ENCODE measurements at places on chromosomes 2 and 18. TPM values are rescaled to one million over a fixed set of nuclear protein-coding genes. Genes with fewer than 3 reads are reported as not detected.

AMER3 gene
- 20.6 TPM for total RNA-seq

- peaks cover 1% of the 10 kb centered on the region for H3K27me3 ChIP-seq
- H3K4me1 ChIP-seq, result peaks cover 3% of the 10 kb centered on the region
- H3K27ac ChIP-seq, result no peak overlapping the region
- H3K36me3 ChIP-seq, result no peaks in the 10 kb centered on the region
- H3K4me3 ChIP-seq, result no peak overlapping the region
Observed at GRCh38 chr2:99159594-99159993, 4.8 kb downstream of the LIPT1 start.

DNA sequence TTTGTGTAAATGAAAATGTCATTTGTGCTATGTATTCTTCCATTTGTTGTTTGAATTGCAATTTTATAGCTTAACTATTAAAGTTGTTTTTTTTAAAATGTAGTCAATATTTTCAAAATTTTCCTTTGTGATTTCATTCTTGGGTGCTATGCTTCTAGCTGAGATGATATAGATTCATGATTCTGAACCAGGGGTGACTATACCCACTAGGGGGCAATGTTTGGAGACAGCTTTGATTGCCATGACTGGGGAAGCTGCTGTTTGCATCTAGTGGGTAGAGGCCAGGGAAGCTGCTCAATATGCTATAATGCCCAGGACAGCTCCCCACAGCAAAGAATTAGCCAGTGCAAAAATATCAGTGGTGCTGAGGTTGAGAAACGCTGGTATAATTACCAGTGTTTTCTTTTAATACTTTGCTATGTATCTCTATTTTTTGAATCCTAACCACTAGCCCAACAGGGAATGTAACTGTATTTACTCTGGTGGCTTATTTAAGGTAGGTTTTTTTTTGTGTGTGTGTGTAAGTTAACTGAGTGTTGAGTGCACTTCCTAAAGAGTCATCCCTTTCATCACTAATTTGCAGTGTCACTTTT is 99.7 kb downstream of the MEP1B start:
- H3K4me3 ChIP-seq, result no peak overlapping the region
- DNase-seq, result peak; percentile 25

DNA sequence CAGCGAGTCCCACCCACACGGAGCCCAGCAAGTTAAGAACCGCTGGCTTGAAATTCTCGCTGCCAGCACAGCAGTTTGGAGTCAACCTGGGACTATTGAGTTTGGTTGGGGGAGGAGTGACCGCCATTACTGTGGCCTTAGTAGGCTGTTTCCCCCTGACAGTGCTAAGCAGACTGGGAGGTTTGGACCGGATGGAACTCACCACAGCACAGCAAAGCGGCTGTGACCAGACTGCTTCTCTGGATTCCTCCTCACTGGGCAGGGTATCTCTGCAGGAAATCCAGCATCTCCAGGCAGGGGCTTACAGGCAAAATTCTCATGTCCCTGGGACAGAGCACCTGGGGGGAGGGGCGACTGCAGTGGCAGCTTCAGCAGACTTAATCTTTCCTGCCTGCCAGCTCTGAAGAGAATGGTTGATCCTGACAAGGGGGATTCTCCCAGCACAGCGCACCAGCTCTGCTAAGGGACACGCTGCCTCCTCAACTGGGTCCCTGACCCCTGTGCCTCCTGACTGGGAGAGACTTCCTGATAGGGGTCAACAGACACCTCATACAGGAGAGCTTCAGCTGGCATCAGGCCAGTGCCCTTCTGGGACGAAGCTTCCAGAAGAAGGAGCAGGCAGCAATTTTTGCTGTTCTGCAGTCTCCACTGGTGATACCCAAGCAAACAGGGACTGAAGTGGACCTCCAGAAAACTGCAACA is 425.4 kb downstream of the NYAP2 start:
- H3K27me3 ChIP-seq, result peaks cover 1% of the 10 kb centered on the region
- no peaks in the 10 kb centered on the region for H3K4me1 ChIP-seq
- no peaks in the 10 kb centered on the region for H3K36me3 ChIP-seq
- no peak overlapping the region for H3K4me3 ChIP-seq

DNA sequence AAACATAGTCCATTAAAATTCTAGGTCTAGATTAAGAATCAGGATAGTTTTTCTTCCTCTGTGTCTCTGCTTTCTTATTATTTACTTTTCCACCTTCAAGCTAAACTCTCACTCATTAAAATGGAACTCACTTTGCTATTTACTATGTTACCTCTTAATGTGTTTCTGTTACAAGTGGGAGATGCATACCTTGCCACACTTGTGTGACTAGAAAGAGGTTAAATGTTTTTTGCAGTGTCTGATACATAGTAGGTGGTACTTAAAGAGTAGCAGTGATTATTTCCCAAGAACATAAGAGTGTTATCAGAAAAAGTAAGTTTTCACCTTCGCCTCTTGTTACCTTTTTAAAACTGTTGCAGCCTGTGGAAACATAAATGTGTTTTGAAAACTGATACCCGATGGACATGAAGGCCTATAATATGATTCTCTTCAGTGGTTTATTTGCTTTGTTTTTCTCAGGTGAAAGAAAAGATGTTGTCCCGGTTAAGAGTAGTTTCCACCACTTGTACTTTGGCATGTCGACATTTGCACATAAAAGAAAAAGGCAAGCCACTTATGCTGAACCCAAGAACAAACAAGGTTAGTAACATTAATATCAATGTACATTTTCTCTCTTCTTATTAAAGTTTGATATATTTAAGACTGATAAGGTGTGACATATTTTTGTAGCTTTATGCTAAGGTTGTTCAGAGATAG is 16.6 kb downstream of the ME2 start:
- no peaks in the 10 kb centered on the region for H3K4me1 ChIP-seq
- peaks cover 11% of the 10 kb centered on the region for H3K36me3 ChIP-seq
- no peaks in the 10 kb centered on the region for H3K27me3 ChIP-seq
- no peak overlapping the region for H3K4me3 ChIP-seq

AP1S3 gene
- 3.1 TPM for total RNA-seq

- H3K27ac ChIP-seq, result no peak overlapping the region
- DNase-seq, result no peak
- no peaks in the 10 kb centered on the region for H3K27me3 ChIP-seq
- H3K4me1 ChIP-seq, result no peaks in the 10 kb centered on the region
Observed at GRCh38 chr2:80579756-80580155, 275.2 kb upstream of the LRRTM1 start.

LONRF2 gene
- 1.3 TPM for total RNA-seq

- H3K4me1 ChIP-seq, result peaks cover 11% of the 10 kb centered on the region
- no peaks in the 10 kb centered on the region for H3K36me3 ChIP-seq
- peaks cover 6% of the 10 kb centered on the region for H3K27me3 ChIP-seq
- peak within 1 kb of the TSS; percentile 89 for H3K4me3 ChIP-seq
- H3K27ac ChIP-seq, result no peak within 1 kb of the TSS
- peak; percentile 96 for DNase-seq
Observed at GRCh38 chr2:29921560-29921915, at the start of gene ALK. ALK (minus strand) TSS chr2:29921586; CDS start chr2:29920659, 927 bp downstream.

- no peaks in the 10 kb centered on the region for H3K27me3 ChIP-seq
- no peaks in the 10 kb centered on the region for H3K36me3 ChIP-seq
- no peak overlapping the region for H3K4me3 ChIP-seq
- DNase-seq, result no peak
Observed at GRCh38 chr18:74856928-74857327, 259.3 kb downstream of the ZNF407 start.

DNA sequence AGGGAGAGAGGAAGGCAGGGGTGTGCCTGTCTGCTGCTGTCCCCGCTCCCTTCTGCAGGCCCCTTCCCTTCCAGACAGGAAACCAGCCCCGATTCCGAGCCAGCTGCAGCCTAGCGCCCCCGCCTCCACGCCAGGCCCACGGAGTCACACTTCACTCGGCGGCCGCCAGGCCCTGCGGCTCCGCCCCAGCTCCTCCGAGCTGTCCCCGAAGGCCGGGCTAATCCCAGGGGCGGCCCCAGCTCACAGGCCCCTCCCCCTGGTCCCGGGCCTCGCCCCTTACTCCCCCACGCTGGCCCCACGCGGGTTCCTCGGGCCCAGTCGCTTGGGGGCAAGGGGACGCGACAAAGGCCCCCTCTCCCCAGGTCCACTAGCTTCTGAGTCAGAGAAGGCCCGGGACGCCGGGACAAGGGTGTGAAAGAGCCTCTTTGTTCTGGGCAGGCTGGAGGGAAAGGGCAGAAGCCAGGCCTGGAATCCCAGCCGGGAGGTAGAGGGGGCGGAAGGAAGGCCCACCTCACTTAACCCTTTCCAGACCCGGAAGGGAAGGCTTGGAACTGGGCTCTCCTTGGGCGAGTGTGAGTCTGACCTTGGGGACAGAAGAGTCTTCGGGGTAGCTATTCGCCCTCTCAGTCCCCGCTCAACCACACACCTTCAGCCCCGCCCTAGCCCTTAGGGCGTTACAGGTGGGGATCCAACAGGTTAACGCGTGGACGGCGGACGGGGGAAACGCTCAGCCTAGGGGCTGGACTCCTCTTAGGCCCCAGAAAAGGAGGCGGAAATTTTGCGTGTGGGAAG is 1.2 kb downstream of the RTKN start:
- peak overlapping the region; percentile 99 for H3K27ac ChIP-seq
- peak overlapping the region; percentile 95 for H3K4me3 ChIP-seq
- H3K36me3 ChIP-seq, result no peaks in the 10 kb centered on the region
- DNase-seq, result peak; percentile 93
- peaks cover 27% of the 10 kb centered on the region for H3K4me1 ChIP-seq
- H3K27me3 ChIP-seq, result peaks cover 12% of the 10 kb centered on the region

DNA sequence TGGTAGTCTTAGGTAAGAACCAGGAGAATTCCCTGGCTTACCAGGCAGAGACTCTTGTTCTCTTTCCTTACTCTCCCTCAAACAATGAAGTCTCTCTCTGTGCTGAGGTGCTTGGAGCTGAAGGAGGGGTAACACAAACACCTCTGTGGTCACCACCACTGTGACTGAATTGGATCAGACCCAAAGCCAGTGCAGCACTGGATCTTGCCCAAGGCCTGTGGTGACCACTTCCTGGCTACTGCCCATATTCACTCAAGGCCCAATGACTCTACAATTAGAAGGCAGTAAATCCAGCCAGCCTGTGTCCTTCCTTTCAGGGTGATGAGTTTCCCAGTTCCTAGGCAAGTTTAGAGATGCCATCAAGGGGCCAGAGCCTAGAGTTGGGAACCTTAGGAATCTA is 706.8 kb downstream of the SLC4A3 start:
- H3K4me3 ChIP-seq, result no peak overlapping the region
- DNase-seq, result no peak
- no peaks in the 10 kb centered on the region for H3K4me1 ChIP-seq
- H3K27ac ChIP-seq, result no peak overlapping the region

ASB18 gene
- total RNA-seq, result not detected

CYP1B1 gene
- total RNA-seq, result 3.4 TPM

GALR1 gene
- total RNA-seq, result 0.49 TPM

- no peak for DNase-seq
- H3K4me1 ChIP-seq, result no peaks in the 10 kb centered on the region
- no peaks in the 10 kb centered on the region for H3K36me3 ChIP-seq
- no peaks in the 10 kb centered on the region for H3K27me3 ChIP-seq
- H3K27ac ChIP-seq, result no peak overlapping the region
- H3K4me3 ChIP-seq, result no peak overlapping the region
Observed at GRCh38 chr2:49210191-49210590, 55.9 kb upstream of the FSHR start.

DNA sequence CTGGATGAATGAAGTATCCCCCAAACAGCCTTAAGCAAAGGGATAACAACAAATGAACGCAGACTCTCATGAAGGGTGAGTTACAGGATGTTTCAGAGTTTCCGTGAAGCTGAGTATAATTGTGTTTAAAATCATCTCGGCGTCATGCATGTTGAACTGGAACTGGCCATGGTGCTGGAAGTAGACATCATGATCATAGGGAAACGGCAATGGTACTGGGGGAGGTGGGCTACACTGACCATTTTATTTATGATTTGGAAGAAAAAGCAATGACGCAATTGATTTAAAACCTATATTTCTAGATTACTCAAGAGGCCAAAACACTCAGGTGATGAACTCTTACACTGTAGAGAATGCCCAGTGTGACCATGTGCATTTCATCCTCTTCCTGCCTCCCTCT is 387.9 kb upstream of the MYT1L start:
- H3K4me1 ChIP-seq, result peaks cover 6% of the 10 kb centered on the region
- H3K27ac ChIP-seq, result no peak overlapping the region
- no peak for DNase-seq
- H3K27me3 ChIP-seq, result peaks cover 7% of the 10 kb centered on the region

DNA sequence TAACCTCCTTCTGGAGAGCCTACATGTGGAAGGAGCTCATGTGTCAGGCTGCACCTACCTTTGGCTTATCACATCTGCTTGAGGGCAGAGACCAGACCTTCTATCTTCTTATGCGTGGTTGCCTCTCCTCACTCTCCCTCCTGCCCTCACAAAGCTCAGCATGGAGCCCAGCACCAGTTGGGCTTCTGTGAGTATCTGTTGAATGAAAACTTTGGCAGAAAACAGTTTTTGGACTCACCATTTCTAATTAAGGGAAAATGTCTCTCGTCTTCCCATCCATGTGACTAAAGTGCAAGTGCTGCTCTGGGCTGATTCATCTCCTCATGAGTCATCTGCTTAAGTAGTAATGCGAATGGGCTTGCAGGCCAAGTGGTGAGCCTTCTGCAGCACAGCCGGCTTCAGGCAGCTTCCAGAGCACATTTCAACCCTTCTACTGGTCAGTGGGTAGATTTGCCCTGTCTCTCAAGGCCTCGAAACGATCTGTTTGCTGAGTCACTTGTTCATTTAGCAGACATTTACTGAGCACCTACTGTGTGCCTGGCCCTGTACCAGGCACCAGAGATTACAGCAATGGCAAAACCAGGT is 102.6 kb downstream of the VSNL1 start:
- DNase-seq, result no peak
- no peaks in the 10 kb centered on the region for H3K36me3 ChIP-seq
- H3K27me3 ChIP-seq, result no peaks in the 10 kb centered on the region
- H3K4me3 ChIP-seq, result no peak overlapping the region
- peaks cover 3% of the 10 kb centered on the region for H3K4me1 ChIP-seq
- no peak overlapping the region for H3K27ac ChIP-seq

- H3K36me3 ChIP-seq, result no peaks in the 10 kb centered on the region
- H3K27me3 ChIP-seq, result peaks cover 2% of the 10 kb centered on the region
- H3K4me1 ChIP-seq, result peaks cover 2% of the 10 kb centered on the region
- no peak for DNase-seq
- H3K27ac ChIP-seq, result no peak overlapping the region
Observed at GRCh38 chr2:118807668-118808428, 39.6 kb downstream of the EN1 start.

PNKD gene
- 44.2 TPM for total RNA-seq

DNA sequence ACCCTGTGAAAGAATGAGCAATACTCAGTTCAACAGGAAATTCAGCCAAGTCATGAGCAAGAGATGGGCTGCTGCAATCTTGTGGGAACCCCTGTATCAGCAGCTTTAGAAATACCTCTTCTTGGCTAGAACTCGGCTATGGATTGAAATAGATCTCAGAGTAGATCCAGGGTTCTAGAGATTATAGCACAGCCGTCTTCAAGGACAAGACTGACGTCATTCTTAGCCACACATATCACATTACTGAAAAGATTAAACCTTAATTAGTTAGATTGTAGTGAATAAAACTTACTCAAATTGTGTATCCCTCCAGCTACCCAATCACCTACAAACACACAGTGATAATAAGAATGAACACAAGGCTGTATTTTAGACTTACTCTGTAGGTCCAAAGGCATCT is 776.4 kb downstream of the EPHA4 start:
- peaks cover 6% of the 10 kb centered on the region for H3K27me3 ChIP-seq
- no peaks in the 10 kb centered on the region for H3K36me3 ChIP-seq
- H3K4me1 ChIP-seq, result peaks cover 7% of the 10 kb centered on the region
- no peak overlapping the region for H3K27ac ChIP-seq
- H3K4me3 ChIP-seq, result no peak overlapping the region
- DNase-seq, result no peak

All from glutamatergic neuron (in vitro differentiated cells).